Activated T-cell treated with anti-CD3 and anti-CD28 coated beads for 48 hours (primary cell): ENCODE measurements at places on chromosomes 1 and 21.

DNA sequence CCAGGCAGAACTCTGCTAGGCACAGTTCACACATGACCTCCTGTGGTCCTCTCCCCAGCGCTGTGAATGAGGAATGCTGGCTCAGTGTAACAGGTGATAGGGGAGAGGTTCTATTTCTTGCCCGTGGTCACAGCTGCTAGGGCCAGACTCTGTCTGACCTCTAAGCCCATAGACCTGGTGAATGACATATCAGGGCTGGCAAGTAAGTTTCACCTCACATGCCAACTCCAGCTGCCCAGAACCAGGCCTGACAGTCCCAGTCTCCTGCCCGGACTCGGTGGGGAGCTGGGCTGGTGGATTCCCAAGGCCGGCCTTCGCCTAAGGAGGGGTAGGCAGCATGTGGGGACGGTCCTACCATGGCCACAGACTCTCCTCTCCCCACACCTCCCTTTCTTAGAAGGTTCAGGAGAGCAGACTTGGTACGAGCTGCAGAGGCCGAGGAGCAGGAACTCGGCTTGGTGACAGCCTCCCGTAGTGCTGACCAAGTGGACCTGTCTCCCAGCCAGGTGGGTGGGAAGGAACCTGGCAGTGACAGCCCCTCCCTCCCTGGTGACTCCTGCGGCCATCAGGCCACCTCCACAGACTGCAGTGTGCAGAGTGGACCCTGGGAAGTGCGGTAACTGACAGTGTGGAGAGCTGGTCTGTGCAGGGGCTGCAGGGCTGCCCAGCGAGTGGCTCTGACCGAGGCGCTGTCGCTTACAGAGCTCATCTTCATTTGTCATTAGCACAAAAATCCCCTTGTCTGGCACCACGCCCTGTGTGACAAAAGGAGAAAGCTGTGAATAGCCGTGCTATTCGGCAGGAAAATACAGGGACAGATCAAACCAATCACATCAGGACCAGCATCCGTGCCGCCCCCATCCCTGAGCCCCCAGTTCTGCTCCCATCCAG is 74.6 kb downstream of the SCCPDH start:
- no peak for DNase-seq

DNA sequence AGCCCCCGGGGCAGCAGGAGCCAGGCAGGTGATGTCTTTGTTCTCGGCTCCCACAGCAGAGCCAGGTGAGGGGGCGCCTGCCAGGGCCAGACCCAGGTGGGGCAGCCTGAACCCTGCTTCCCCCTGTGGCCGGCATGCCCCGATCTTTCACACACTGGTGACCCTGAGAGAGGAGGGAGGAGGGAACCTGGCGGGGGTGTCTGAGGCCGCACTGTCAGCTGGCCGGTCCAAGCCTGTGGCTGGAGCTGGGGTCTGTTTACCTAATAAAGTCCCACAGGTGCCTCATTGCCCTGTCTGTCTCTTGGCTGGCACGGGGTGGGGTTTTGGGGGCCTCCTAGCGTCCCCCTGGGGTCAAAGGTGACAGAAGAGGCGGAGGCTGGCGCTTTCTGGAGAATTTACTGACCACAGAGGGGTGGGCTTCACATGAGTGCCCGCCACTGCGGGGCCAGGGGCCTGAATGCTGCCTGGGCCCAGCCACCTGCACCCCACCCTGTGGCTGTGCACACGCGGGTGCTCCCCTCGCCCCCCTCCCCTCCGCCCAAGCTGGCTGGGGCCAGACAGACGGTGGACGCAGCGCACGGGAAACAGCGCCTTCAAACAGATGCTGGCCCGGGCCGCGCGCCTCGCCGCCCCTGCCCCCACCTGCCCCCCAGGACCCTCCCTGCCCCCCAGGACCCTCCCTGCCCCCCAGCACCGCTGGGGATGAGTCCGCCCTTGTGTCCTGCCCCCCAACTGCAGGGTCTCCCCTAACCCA is 5.8 kb downstream of the TMEM240 start:
- no peak for DNase-seq

GRCh38 chr1:212288615-212289014 is 3.4 kb downstream of the PPP2R5A start:
- no peak for DNase-seq

- DNase-seq = no peak
Observed at GRCh38 chr1:239269706-239270105, 116.7 kb upstream of the CHRM3 start.

DNA sequence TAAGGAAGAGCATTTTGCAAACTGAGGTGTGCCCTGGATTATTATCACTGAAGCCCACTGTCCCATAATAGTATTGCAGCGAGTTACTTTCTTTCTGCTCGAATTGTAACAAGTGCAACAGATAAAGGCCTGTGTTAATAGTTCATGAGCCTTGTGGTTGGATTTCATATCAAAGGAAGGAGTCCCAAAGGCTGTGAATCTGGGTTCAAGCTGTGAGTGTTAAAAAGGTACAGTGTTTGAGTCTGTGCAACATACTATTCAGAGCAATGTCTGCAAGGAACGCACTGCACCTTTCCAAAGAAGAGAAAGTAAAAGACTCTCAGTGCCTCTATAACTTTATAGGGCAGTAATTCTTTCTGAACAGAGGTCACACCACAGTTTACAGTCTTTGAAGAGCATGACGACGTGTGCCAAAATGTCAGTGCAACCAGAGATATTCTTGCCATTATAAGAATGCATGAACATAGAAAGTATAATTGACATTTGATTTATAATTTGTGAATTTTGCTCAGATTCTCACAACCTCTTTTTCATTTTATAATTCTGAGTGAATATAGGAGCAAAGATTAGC is 79.1 kb downstream of the CDC7 start:
- no peak for DNase-seq

- no peak for DNase-seq
Observed at GRCh38 chr1:69401879-69402278, 165.8 kb upstream of the LRRC7 start.

- DNase-seq = no peak
Observed at GRCh38 chr1:198919667-198920398, 281.0 kb downstream of the PTPRC start.

DNA sequence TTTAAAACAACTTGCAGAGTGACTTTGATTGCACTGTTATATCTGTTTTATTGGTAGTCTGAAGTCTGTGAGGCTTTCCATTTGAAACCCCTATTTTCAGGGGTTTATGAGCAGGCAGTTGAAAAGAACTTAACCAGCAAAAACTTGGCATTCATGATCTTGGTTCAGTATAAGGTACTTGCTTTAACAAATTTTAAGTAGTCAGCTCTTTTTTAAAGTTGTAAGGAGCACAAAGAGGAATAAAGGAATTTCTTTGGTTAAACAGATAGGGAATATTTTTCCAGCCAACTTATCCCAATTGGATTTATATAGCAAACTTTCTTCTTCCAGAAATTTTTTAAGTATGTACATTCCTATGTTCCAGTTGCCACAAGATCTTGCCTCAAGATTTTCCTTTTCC is 138.2 kb downstream of the RASAL2 start:
- no peak for DNase-seq

- DNase-seq = no peak
Observed at GRCh38 chr1:19206947-19207346, 3.1 kb downstream of the UBR4 start.
